Glutamatergic neuron (in vitro differentiated cells): ENCODE measurements at places on chromosomes 2 and 18. TPM values are rescaled to one million over a fixed set of nuclear protein-coding genes. Genes with fewer than 3 reads are reported as not detected.
A peak's percentile ranks its signal among the peaks of the same experiment; 100 is the strongest.

- H3K27ac ChIP-seq: peak overlapping the region; percentile 99
- peaks cover 5% of the 10 kb centered on the region for H3K36me3 ChIP-seq
- peaks cover 50% of the 10 kb centered on the region for H3K4me1 ChIP-seq
Measured at GRCh38 chr18:48861181-48861708, 89.5 kb downstream of the SMAD7 start.

DNA sequence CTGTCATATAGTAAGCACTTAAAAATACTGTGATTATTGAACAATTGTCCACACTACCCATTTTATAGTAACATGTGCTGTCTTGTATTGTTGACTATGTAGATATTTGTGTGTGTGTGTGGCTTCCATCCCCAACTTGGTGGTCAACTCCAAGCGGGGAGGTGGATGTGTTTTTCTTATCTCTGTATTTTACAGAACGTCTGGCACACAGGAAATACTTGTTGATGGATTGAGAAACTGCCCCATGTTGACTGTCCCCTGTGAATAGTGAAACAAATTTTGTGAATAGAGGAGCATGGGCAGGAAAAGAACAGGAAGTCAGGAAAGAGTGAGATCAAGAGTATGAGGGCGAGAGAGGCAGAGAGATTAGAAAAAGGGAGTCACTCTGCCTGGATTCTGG lies 83.6 kb downstream of the CELF4 start:
- no peaks in the 10 kb centered on the region for H3K36me3 ChIP-seq
- H3K27me3 ChIP-seq: peaks cover 10% of the 10 kb centered on the region
- DNase-seq: no peak
- H3K4me3 ChIP-seq: peak overlapping the region; percentile 31
- peaks cover 53% of the 10 kb centered on the region for H3K4me1 ChIP-seq
- peak overlapping the region; percentile 39 for H3K27ac ChIP-seq

GRCh38 chr2:159684796-159685195 lies 27.5 kb upstream of the MARCHF7 start:
- no peaks in the 10 kb centered on the region for H3K4me1 ChIP-seq
- H3K36me3 ChIP-seq: no peaks in the 10 kb centered on the region
- no peak overlapping the region for H3K4me3 ChIP-seq
- no peak overlapping the region for H3K27ac ChIP-seq
- no peak for DNase-seq

GRCh38 chr2:166167449-166167848 lies 39.6 kb upstream of the SCN1A start:
- DNase-seq: no peak
- H3K36me3 ChIP-seq: no peaks in the 10 kb centered on the region
- H3K27ac ChIP-seq: no peak overlapping the region
- peaks cover 2% of the 10 kb centered on the region for H3K4me1 ChIP-seq
- H3K27me3 ChIP-seq: no peaks in the 10 kb centered on the region

GRCh38 chr2:33680644-33681363 lies 81.7 kb upstream of the FAM98A start:
- DNase-seq: no peak
- no peak overlapping the region for H3K4me3 ChIP-seq
- no peak overlapping the region for H3K27ac ChIP-seq
- no peaks in the 10 kb centered on the region for H3K27me3 ChIP-seq

- no peak overlapping the region for H3K4me3 ChIP-seq
- no peaks in the 10 kb centered on the region for H3K36me3 ChIP-seq
- H3K27ac ChIP-seq: no peak overlapping the region
- no peak for DNase-seq
- H3K4me1 ChIP-seq: peaks cover 25% of the 10 kb centered on the region
Measured at GRCh38 chr2:207446653-207447052, 83.1 kb upstream of the CREB1 start.

DNA sequence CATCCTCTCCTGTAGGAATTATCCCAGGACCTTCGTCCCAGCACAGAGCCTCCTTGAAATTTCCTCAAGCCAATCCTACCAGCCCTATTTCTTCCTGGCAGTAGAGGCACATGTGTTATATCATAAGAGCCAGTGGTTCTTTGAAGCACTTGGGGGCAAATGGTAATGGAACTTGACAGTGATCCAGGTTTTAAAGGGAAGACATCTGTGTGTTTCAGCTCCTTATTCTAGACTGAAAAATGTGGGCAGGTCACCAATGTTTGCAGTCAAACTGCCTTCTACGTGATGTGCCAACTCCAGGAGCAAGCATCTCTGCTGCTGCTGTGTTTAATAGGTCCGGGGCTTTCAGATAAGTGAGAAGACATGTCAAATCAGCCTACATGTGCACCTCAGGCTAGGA lies 157.1 kb downstream of the GALNT14 start:
- H3K36me3 ChIP-seq: peaks cover 8% of the 10 kb centered on the region
- DNase-seq: no peak
- peaks cover 8% of the 10 kb centered on the region for H3K4me1 ChIP-seq
- peaks cover 6% of the 10 kb centered on the region for H3K27me3 ChIP-seq

GRCh38 chr2:118250463-118250862 lies 162.2 kb downstream of the INSIG2 start:
- H3K27me3 ChIP-seq: no peaks in the 10 kb centered on the region
- DNase-seq: no peak
- no peaks in the 10 kb centered on the region for H3K4me1 ChIP-seq
- H3K4me3 ChIP-seq: no peak overlapping the region
- H3K27ac ChIP-seq: no peak overlapping the region

GRCh38 chr2:197057959-197058358 lies 131.5 kb upstream of the PGAP1 start:
- H3K27me3 ChIP-seq: no peaks in the 10 kb centered on the region
- no peaks in the 10 kb centered on the region for H3K4me1 ChIP-seq
- peaks cover 16% of the 10 kb centered on the region for H3K36me3 ChIP-seq
- no peak overlapping the region for H3K27ac ChIP-seq

DNA sequence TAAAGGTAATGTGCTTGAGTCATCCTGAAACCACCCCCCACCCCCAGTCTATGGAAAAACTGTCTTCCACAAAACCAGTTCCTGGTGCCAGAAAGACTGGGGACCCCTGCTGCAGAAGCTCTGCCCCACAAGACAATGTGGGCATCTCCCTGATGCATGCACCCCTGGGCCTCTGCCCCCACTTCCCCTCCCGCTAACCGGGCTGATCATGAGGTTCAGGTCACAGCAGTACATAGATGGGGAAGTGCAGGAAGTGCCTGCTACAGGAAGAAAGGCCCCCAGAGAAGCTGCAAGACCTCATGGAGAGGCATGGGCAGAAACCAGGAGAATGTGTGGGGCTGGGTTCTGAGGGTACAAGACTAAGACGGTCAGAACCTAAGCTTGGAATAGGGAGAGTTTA lies 243.4 kb upstream of the ID2 start:
- no peaks in the 10 kb centered on the region for H3K4me1 ChIP-seq
- H3K4me3 ChIP-seq: no peak overlapping the region
- H3K27ac ChIP-seq: no peak overlapping the region
- DNase-seq: no peak

DNA sequence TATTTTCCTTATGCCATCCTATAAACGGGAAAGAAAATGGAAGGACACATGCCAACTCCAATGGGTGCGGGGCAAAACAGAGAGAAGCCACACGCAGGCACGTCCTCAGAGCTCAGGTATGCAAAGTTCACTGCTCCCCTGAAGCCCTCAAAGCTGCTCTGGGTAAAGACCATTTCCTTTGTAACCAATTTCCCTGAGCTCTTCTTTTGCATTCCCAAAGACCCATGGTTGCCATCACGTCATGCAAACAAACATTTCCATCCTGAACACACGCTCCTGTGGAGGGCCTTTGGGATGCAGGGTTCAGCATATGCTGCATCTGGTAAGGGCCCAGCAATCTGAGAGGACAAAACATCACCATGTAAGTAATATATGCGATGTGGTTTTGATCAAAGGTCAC lies 69.4 kb downstream of the EMILIN2 start:
- H3K36me3 ChIP-seq: no peaks in the 10 kb centered on the region
- H3K27ac ChIP-seq: no peak overlapping the region
- peaks cover 26% of the 10 kb centered on the region for H3K4me1 ChIP-seq
- peaks cover 8% of the 10 kb centered on the region for H3K27me3 ChIP-seq

- peaks cover 3% of the 10 kb centered on the region for H3K27me3 ChIP-seq
- H3K4me3 ChIP-seq: no peak overlapping the region
- H3K27ac ChIP-seq: no peak overlapping the region
- peak; percentile 43 for DNase-seq
- no peaks in the 10 kb centered on the region for H3K36me3 ChIP-seq
Measured at GRCh38 chr18:36411745-36412168, 114.2 kb downstream of the FHOD3 start.

DNA sequence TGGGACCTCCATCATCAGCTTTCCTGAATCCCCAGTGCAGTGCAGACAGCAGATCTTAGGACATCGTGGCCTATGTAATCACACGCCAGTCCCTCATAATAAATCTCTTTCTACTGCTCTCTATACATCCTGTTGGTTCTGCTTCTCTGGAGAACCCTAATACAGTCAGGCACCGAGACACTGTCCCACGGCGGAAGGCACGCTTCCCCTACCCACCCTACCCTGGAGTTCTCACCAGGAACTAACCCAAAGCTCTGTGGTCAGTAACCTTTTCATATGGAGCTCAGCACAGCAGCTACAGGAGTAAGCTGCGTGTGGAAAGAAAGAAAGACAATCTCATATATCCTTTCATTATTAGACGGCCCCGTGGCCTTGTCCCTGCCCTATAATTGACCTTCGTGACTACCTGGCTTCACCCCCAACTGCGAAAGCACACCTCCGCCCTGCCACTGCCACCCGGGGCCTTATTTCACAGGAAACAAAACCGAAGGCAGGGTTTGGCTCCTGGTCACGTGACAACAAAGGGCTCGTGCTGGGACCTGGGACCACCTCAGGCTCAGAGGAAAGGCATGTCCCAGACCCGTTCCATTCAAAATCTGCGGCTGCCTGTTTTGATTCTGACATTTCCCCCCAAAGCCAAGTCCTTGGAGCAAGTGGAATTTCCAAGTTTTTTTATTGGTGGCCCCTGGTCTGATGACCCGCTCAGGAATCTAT lies 99.7 kb upstream of the ODC1 start:
- H3K4me1 ChIP-seq: peaks cover 22% of the 10 kb centered on the region
- no peak overlapping the region for H3K4me3 ChIP-seq
- DNase-seq: no peak
- H3K36me3 ChIP-seq: no peaks in the 10 kb centered on the region
- peak overlapping the region; percentile 97 for H3K27ac ChIP-seq

DNA sequence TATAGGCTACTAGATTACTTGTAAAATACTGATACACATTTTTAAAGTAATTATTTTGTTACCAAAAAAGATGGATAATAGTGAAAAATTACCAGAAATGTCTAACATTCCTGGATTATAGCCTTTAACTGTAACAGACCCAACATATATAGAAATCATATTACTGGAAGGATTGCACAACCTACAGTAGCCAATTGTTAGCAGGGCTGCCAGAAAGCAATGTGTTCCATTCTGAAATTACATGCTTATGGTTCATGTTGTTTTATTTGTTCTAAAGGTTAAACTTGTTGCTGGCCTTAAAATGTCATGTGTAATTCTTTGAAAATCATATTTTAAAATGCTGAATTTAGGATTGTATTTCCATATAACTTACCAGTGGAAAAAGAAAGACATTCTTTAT lies 793.6 kb upstream of the ACVR2A start:
- DNase-seq: no peak
- H3K36me3 ChIP-seq: no peaks in the 10 kb centered on the region
- no peak overlapping the region for H3K4me3 ChIP-seq
- peaks cover 4% of the 10 kb centered on the region for H3K4me1 ChIP-seq

DNA sequence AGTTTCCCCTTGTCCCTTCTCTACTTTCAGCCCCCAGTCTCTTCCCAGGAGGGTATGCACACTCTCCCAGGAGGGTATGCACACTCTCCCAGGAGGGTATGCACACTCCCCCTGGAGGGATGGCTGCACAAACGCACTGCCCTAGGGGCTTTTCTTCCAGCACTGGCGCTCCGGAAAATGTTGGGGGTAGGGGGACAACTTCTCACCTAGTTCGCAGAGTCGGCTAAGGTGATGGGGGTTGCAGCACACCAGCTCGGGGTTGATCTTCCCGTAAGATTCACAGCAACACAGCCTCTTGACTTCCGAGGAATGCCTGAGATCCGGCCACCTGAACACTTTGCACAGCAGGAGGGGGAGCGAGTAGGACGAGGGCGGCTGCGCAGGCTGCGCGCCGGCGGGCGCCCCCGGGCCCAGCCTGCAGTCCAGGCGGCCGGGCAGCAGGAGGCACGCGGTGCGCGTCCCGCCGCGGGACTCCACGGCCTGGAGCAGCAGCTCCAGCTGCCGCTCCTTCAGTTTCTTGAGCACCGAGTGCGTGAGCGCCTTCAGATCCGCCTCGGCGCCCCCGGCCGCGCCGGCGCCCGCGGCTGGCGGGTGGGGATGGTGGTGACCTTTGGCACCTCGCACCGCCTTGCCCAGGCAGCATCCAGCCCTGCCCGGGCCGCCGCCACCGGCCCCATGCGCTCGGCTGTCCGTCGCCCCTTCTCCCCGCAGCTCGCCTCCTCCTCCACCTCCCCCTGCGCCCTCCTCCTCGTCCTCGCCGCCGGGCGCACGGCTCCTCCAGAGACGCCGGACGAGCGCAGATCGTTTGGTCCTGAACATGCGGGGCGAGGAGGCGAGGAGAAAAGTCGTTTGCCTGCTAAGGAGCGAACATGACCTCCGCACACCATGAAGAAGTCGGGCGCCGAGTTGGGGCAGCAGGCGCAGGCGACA lies 894 bp downstream of the SMAD7 start:
- peaks cover 28% of the 10 kb centered on the region for H3K4me1 ChIP-seq
- peak; percentile 75 for DNase-seq
- peak overlapping the region; percentile 78 for H3K27ac ChIP-seq
- peak overlapping the region; percentile 95 for H3K4me3 ChIP-seq

DNA sequence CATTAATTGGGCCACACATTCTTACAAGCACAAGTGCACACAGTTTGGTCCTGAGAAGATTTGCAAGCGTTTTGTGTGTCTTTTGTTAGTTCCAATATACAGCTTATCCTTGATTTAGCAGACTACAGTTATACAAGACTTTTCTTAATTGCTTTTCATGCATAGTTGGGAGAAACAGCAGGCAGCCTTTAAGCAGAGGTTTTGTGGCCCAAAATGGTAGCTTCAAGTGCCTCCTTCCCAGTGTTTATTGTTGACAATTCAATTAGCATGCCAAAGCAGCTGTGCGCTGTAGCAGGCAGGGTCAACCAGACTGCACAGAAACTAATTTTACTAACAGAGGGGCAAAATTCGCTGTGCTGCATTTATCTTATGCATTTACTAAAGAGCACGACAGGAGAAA lies 47.5 kb downstream of the FRZB start:
- no peaks in the 10 kb centered on the region for H3K27me3 ChIP-seq
- peaks cover 8% of the 10 kb centered on the region for H3K4me1 ChIP-seq
- H3K27ac ChIP-seq: peak overlapping the region; percentile 65
- no peak for DNase-seq
- H3K4me3 ChIP-seq: no peak overlapping the region

Gene ANKRD30B
- total RNA-seq: not detected

Gene TANK
- total RNA-seq: 45.9 TPM

Gene TACR1
- total RNA-seq: 0.17 TPM

Gene TWIST2
- total RNA-seq: not detected

Gene SERPINB2
- total RNA-seq: not detected

Gene ANKRD30BL
- total RNA-seq: 0.29 TPM

Gene MC4R
- total RNA-seq: not detected
